Naive thymus-derived CD8-positive, alpha-beta T cell (primary cell): ENCODE measurements at places on chromosomes 3 and 15. TPM values are rescaled to one million over a fixed set of nuclear protein-coding genes. Genes with fewer than 3 reads are reported as not detected.

ACKR4 gene
- polyA plus RNA-seq, result not detected

C15orf61 gene
- 8.3 TPM for polyA plus RNA-seq

ALDH1L1 gene
- not detected for polyA plus RNA-seq

NAALADL2 gene
- not detected for polyA plus RNA-seq

RCN2 gene
- 40.3 TPM for polyA plus RNA-seq

CPA3 gene
- not detected for polyA plus RNA-seq

GOLGA8A gene
- 1.5 TPM for polyA plus RNA-seq

ROPN1 gene
- polyA plus RNA-seq, result not detected

CRABP1 gene
- not detected for polyA plus RNA-seq

CHRNA5 gene
- polyA plus RNA-seq, result 0.47 TPM

CTXN2 gene
- not detected for polyA plus RNA-seq

LINGO1 gene
- polyA plus RNA-seq, result not detected

GRCh38 chr3:14598143-14598569, 53.4 kb upstream of the CCDC174 start:
- H3K4me1 ChIP-seq, result peaks cover 6% of the 10 kb centered on the region
- no peaks in the 10 kb centered on the region for H3K36me3 ChIP-seq
- no peak overlapping the region for H3K4me3 ChIP-seq
- H3K27ac ChIP-seq, result no peak overlapping the region

- H3K27me3 ChIP-seq, result no peaks in the 10 kb centered on the region
- no peaks in the 10 kb centered on the region for H3K36me3 ChIP-seq
- H3K4me1 ChIP-seq, result no peaks in the 10 kb centered on the region
- H3K27ac ChIP-seq, result no peak overlapping the region
Measured at GRCh38 chr15:51367322-51367976, 26.0 kb downstream of the GLDN start.

DNA sequence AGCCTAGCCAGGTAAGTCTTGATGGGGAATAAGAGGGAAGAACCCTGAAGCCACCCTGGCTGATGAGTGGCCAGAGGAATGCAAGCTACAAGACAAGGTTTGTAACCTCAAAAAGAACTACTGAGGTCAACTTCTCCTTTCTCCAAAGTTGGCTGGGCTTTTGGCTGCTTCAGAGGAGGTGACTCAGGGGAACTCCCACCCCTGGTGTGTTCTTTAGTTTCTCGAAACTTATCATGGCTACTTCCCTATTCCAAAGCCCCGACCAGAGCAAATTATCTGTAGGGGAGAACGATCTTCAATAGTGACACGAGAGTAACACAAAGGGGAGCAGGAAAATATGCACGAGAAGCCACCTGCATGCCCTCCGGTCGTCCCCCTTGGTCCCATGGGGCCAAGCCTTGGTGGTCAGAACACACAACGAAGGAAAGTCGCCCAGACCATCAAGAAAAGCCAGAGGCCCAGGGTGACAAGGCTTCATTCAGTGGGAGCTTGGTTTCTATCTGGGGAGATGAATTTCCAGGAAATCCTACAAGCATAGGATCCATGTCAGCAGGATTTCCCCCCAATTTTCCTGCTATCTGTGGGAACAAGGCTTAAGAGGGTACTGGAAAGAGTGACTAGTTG, 6.5 kb upstream of the BCL2A1 start:
- DNase-seq, result no peak
- no peak overlapping the region for H3K27ac ChIP-seq
- no peaks in the 10 kb centered on the region for H3K36me3 ChIP-seq
- H3K4me1 ChIP-seq, result peaks cover 4% of the 10 kb centered on the region
- no peaks in the 10 kb centered on the region for H3K27me3 ChIP-seq
- peak overlapping the region; percentile 64 for H3K4me3 ChIP-seq

DNA sequence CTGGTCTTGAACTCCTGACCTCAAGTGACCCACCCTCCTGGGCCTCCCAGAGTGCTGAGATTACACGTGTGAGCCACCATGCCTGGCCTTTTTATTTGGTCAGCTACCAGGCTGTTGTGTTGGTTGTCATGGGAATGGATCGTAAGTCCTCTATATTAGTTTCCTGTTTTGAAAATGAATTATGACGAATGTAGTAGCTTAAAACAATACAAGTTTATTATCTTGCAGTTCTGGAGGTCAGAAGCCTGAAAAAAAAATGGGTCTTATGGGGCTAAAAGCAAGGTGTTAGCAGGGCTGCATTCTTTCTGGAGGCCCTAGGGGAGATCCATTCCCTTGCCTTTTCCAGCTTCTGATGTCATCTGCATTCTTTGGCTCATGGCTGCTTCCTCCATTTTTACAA, 25.1 kb upstream of the HERC1 start:
- H3K27me3 ChIP-seq, result no peaks in the 10 kb centered on the region
- peak overlapping the region; percentile 98 for H3K27ac ChIP-seq
- DNase-seq, result peak; percentile 17
- no peak overlapping the region for H3K4me3 ChIP-seq
- H3K4me1 ChIP-seq, result peaks cover 37% of the 10 kb centered on the region
- no peaks in the 10 kb centered on the region for H3K36me3 ChIP-seq

DNA sequence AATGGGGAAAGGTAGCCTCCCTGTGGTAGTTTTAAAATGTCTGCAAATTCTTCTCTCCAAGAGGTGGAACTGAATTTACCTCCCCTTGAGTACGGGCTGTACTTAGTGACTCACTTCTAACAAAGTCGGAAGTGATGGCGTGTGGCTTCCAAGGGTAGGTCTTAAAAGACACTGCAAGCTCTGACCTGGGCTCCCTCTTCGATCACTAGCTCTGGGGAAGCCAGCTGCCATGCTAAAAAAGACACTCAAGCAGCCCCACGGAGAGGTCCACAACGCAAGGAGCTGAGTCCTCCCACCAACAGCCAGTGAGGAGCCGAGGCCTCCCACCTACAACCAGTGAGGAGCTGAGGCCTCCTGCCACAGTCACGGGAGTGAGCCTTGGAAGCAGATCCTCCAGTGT, 122.0 kb upstream of the HACD2 start:
- no peak overlapping the region for H3K4me3 ChIP-seq
- no peaks in the 10 kb centered on the region for H3K27me3 ChIP-seq
- peaks cover 1% of the 10 kb centered on the region for H3K4me1 ChIP-seq
- H3K36me3 ChIP-seq, result no peaks in the 10 kb centered on the region
- no peak for DNase-seq

DNA sequence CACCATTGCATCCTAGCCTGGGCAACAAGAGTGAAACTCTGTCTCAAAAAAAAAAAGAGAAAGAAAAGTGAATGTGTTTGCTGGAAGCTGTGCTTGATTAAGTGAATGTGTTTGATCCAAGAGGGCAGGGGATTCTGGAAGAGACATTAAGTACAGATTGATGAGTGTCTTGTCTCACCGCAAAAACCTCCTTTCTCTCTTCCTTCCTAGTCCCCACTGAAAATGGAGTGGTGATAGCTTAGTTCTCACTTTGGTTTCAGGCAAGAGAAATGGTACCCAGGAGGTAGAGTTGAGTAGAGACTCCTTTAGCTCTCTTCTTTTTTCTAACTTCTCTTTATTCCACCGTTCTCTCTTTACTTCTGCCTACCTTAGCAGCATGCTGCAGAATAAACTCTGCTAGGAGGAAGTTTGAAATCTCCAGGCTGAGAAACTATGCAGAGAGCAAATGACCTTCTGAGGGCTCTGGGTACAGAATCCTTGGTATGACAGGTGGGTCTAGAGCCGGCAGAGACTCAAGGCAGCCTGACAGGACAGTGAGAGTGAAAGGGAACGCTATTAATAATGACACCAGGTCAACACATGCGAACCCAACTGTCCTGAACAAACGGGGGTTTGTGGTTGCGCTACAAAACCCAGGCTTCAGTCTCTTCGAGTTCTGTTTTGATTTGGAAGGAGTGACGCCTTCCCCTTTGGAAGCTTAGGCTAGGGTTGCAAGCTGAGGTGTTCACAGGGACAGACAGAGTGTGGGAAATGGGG, 74.9 kb downstream of the SMAD3 start:
- H3K27ac ChIP-seq, result no peak overlapping the region
- H3K4me1 ChIP-seq, result peaks cover 43% of the 10 kb centered on the region
- DNase-seq, result no peak
- H3K36me3 ChIP-seq, result no peaks in the 10 kb centered on the region

DNA sequence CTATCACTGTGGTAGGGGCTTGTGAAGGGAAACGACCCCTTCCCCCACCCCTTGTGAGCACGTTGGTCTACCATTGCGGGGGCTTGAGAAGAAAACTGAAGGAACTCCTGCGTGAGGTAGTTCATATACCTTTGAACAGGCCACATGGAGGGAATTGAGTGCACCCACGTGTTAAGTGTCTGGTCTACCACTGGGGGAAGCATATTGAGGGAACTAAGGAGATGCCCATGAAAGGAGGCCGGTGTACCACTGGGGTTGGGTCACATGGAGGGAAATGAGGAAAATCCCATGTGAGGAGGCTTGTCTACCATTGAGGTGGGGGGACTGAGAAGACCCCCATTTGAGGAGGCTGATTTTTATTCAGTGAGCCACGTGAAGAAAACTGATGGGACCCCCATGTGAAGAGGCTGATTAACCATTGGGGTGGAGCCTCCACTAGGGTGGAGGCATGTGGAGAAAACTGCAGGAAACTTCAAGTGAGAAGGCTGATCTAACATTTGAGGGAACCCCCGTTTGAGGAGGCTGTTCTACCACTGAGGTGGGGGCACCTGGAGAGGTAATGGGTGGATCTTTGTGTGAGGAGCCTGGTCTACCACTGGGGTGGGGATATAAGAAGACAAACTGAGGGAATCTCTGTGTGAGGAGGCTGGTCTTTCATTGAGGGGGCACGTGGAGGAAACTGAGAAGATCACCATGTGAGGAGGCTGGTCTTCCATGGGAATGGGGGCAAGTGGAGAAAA, 163.2 kb downstream of the FBLN2 start:
- DNase-seq, result no peak
- H3K4me3 ChIP-seq, result no peak overlapping the region
- no peaks in the 10 kb centered on the region for H3K4me1 ChIP-seq
- H3K27ac ChIP-seq, result no peak overlapping the region
- H3K36me3 ChIP-seq, result peaks cover 4% of the 10 kb centered on the region

- no peak for DNase-seq
- no peaks in the 10 kb centered on the region for H3K36me3 ChIP-seq
Measured at GRCh38 chr3:186307594-186308221, 54.3 kb downstream of the DGKG start.

- no peaks in the 10 kb centered on the region for H3K36me3 ChIP-seq
- peak overlapping the region; percentile 81 for H3K27ac ChIP-seq
- H3K27me3 ChIP-seq, result peaks cover 3% of the 10 kb centered on the region
- H3K4me3 ChIP-seq, result peak overlapping the region; percentile 99
Measured at GRCh38 chr3:115659253-115660220, 36.2 kb downstream of the GAP43 start.

DNA sequence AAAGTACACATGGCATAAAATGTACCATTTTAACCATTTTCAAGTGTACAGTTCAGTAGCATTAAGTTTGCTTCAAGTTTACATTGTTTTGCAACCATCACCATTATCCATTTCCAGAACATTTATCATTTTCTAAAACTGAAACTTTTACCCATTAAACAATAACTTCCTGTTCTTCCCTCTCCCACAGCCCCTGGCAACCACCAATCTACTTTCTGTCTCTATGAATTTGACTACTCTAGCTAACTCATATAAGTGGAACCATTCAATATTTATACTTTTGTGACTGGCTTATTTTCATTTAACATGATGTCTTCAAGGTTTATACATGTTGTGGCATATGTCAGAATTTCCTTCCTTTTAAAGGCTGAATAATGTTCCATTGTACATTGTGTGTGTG, 19.9 kb downstream of the TMEM62 start:
- H3K36me3 ChIP-seq, result peaks cover 6% of the 10 kb centered on the region
- no peak for DNase-seq
- no peak overlapping the region for H3K4me3 ChIP-seq
- H3K27me3 ChIP-seq, result no peaks in the 10 kb centered on the region
- H3K27ac ChIP-seq, result no peak overlapping the region
- peaks cover 7% of the 10 kb centered on the region for H3K4me1 ChIP-seq

- H3K36me3 ChIP-seq, result no peaks in the 10 kb centered on the region
- H3K27me3 ChIP-seq, result no peaks in the 10 kb centered on the region
- no peak overlapping the region for H3K27ac ChIP-seq
- H3K4me3 ChIP-seq, result no peak overlapping the region
- peaks cover 7% of the 10 kb centered on the region for H3K4me1 ChIP-seq
Measured at GRCh38 chr3:197597335-197597734, 41.6 kb upstream of the BDH1 start.

- H3K27me3 ChIP-seq, result no peaks in the 10 kb centered on the region
- no peak overlapping the region for H3K4me3 ChIP-seq
- H3K4me1 ChIP-seq, result no peaks in the 10 kb centered on the region
- H3K27ac ChIP-seq, result no peak overlapping the region
- H3K36me3 ChIP-seq, result no peaks in the 10 kb centered on the region
Measured at GRCh38 chr3:116667791-116668190, 41.8 kb upstream of the TUSC7 start.

DNA sequence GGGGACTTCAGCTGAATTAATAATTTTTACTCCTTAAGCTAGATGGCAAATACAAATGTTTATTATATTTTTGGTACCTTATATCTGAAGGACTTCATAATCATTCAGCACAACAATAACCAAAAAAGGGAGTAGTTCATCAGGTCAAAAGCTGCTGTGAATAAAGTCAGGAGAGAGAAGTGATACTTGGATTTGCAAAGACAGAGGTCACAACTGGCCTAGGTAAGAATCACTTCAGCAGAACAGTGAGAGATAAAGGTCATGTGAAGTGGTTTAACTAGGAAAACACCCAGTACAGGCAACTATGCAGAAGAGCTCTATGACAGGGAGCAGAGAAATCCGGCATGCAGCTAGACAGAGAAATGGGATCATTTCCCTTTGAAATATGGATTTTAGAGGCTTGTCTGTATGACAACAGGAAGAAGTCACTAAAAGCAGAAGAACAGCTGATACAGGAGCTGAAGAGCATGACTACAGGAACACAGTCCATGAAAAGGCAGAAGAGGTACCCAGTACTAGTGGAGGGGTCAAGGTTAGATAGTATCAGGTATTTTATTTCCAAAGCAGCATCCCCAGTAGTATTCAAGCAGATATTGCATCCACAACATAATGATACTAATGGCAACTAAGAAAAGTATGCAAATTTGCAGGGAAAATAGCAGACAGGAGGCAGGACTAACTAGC, 25.7 kb downstream of the ZMAT3 start:
- H3K27me3 ChIP-seq, result no peaks in the 10 kb centered on the region
- no peak overlapping the region for H3K4me3 ChIP-seq

GRCh38 chr3:29481969-29482767, 201.3 kb downstream of the RBMS3 start:
- H3K27me3 ChIP-seq, result no peaks in the 10 kb centered on the region
- H3K4me3 ChIP-seq, result no peak overlapping the region
- no peak overlapping the region for H3K27ac ChIP-seq
- H3K4me1 ChIP-seq, result no peaks in the 10 kb centered on the region
- H3K36me3 ChIP-seq, result no peaks in the 10 kb centered on the region
- DNase-seq, result no peak

DNA sequence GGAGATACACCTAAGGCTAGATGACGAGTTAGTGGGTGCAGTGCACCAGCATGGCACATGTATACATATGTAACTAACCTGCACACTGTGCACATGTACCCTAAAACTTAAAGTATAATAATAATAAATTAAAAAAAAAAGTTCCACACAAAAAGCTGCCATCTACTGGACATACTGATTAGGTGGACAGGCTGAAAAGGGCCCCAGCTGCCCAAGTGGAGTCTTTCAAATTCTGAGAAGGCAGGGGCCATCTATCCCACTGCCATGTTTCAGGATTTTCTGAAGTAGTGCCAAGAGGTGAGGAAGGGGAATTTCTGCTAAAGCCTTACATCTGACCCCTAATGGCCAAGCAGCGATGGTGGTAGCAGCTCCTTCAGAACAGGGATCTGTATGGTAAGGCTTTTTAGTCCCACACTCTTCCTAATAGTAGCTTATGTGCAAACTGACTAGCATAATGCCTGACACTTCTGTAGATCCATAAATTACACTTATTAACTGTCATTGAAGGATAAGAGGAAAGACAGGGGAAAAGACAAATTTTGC, 7.7 kb downstream of the FSTL1 start:
- no peak overlapping the region for H3K27ac ChIP-seq
- DNase-seq, result no peak
- H3K4me3 ChIP-seq, result no peak overlapping the region
- H3K4me1 ChIP-seq, result no peaks in the 10 kb centered on the region
